ENCODE measurements at places on chromosomes 4 and X. TPM values are rescaled to one million over a fixed set of nuclear protein-coding genes. Genes with fewer than 3 reads are reported as not detected.

SMIM14 gene
- total RNA-seq = 122 TPM

BEX1 gene
- total RNA-seq = 0.36 TPM

CHST7 gene
- 4.2 TPM for total RNA-seq

PCYT1B gene
- total RNA-seq = 0.74 TPM

LAS1L gene
- total RNA-seq = 18.0 TPM

DCAF12L2 gene
- total RNA-seq = not detected

USP17L18 gene
- not detected for total RNA-seq
